ENCODE measurements at places on chromosomes 7 and 10.

GRCh38 chr10:46541735-46542566, 14.5 kb downstream of the GPRIN2 start:
- no peak for DNase-seq

- DNase-seq: no peak
Measured at GRCh38 chr7:84637568-84638338, 443.2 kb upstream of the SEMA3A start.

DNA sequence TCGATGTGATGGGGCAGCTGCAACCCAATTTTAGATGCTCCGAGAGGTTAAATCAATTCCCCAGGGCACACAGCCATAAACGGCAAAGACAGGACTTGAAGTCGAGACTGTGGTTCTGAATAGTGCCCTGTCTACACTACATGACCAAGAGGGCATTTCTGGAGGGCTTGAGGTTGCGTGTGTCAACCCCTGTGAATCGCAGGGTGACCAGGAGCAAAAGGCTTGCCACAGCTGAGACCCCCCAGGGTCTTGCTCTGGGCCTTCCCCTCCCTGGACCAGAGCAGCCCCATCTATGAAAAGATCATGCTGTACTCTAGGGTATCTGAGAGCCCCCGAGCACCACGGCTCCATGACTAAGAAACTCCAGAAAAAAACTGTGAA, 26.8 kb upstream of the RASGEF1A start:
- DNase-seq: no peak

- DNase-seq: no peak
Measured at GRCh38 chr7:85596827-85597226, 410.0 kb upstream of the SEMA3D start.

DNA sequence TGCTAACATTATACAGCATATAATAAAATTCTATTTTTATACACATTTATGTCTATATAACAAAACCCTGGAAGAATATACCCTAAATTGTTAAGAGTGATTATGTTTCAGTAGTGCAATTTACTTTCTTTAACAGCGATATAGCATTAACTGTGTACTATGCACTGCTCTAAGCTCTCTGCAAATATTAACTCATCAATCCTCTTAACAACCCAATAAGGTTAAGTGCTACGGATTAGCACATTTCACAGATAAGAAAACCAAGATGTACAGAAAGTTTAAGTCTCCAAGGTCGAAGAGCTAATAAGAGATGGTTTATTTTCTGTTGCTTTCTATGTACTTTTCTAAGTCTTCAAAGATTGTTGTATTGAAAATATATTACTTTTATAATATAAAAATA, 95.8 kb downstream of the SEMA3C start:
- DNase-seq: no peak

DNA sequence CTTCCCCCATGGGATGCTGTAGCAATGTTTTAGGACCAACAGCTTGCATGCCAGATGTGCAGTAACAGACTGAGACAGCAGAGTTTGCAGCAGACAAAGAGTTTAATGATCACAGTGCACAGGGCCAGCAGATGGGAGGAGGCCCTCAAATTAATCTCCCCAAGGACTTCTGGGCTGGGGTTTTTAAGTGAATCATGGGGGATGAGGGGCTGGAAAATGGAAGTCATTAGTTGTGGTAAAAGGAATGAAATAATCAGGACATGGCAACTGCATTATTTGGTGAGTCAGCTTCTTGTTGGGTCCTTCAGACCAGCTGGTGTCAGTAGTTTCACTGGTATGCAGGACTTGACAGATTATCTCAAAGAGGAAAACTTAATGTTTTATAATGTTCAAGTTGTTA, 12.6 kb upstream of the NRBF2 start:
- no peak for DNase-seq

DNA sequence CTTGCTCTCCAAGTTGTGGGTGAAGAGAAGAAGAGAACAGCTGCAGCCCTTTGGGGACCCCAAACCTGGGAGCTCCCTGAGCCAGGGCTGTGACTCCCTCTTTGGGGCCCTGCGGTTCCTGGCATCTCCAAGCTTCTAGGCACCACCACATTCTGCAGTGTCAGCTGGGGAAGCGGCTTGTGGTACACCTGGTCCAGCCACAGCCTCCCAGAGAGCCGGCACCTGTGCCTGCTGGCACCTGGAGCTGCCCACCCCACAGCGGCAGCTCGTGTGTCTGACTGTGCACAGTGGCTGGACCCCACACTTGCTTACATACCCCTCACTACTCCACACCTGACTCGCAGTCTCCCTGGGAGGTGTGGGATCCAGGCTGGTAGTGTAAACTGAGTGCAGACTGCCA, 23.5 kb downstream of the FAM241B start:
- DNase-seq: no peak

- DNase-seq: no peak
Measured at GRCh38 chr7:50272808-50273207, 31.7 kb upstream of the IKZF1 start.

DNA sequence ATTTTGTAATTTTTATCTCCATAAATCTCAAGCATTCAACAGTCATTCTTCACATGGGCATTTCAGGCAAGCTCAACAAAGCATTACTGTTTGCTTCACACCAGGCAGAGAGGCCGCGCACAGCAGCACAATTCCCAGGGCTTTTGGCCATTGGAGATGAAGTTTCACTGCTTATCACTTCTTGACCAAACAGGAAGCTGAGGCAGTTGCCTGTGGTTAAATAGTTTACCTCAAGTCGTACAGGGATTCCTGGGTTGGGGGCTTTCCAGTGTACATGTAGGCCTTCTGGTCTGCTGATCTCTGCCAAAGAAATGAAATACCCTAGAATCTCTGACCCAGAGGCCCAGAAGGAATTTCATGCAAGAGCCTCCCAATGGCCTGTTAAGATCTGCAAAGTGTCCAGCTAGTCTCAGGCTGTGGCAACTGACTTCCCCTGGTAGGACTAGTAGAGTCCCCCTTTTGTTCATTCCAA, 11.2 kb upstream of the PRDX3 start:
- no peak for DNase-seq

GRCh38 chr10:114932945-114933344, 5.0 kb upstream of the TRUB1 start:
- DNase-seq: no peak

GRCh38 chr10:116831790-116832189, 17.5 kb upstream of the ENO4 start:
- DNase-seq: no peak

DNA sequence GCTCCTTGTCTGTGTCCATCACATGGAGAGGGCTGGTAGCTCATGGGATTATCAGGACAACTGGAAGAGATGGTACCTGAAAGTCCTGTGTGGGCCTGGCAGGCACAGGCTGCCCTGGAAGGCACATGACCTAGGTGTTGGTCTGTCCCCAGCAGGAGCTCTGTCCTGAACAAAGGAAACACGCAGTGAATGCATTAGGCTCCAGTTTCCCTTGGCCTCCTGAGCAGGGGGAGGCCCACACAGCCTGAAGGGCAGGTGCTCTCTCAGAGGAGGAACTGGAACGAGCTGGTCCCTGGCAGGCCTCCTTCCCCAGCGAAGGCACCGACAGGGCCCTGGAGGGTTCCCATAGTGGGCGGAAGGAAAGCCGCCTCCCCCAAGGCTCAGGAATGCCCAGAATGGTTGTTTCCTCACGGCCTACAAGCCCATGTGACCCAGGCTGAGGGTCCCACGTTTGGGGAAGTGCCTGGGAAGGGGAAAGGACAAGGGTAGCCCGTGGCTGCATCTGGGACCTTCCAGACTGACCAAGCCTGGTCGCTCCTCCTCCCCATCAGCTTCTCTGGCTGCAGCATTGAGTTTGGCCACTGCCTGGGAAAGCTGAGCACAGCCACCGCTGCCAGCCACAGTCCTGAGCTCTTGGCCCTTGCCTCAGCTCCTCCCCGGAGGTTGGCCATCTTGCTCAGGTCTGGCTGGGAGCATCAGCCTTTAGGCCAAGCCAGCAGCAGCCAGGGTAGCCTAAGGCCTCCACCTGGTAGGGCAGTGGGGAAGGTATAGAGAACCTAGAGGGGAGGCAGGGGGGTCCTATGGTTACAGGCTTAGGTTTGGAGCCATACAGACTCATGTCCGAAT, 21.8 kb downstream of the CXCL12 start:
- no peak for DNase-seq

DNA sequence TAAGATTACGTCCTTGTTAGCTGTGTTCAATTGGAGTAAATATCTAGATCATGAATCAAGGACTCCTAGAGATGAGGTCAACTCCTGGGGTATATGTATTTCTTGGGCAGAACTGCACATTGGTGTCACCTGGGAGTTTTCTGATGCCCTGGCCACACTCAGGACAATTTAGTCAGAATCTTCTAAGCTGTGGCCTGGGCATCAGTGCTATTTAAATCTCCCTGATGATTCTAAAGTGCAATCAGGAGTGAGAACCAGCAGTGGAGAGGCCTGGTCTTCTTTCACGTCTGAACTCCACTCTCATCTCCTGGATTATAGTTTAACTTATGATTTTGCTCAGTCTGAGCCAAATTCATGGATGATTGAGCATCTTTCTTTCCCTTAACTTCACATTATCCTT, 218.0 kb downstream of the BMPER start:
- DNase-seq: no peak

GRCh38 chr7:114160925-114161324, 242.1 kb upstream of the PPP1R3A start:
- DNase-seq: no peak

GRCh38 chr7:4682621-4683042, 537 bp downstream of the FOXK1 start:
- peak; percentile 30 for DNase-seq

- no peak for DNase-seq
Measured at GRCh38 chr10:57972783-57973182, 294.9 kb downstream of the IPMK start.

DNA sequence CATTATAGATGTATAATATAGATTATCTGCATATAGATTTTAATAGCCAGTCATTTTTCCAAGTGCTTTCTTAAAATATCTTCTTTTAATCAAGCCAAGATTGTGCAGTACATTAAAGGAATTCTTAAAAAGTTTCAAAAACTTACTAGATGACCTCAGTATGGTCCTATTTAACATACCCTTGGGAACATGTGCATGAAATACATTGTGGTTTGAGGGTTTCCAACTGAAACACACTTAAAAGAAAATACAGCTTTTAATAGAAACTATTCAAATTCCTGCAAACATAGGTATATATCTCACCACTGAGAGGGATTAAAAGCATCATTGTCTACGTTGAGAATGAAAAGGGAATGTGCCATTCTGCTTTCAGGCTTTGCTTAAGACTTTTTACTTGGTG, 364.9 kb downstream of the SUGCT start:
- no peak for DNase-seq

DNA sequence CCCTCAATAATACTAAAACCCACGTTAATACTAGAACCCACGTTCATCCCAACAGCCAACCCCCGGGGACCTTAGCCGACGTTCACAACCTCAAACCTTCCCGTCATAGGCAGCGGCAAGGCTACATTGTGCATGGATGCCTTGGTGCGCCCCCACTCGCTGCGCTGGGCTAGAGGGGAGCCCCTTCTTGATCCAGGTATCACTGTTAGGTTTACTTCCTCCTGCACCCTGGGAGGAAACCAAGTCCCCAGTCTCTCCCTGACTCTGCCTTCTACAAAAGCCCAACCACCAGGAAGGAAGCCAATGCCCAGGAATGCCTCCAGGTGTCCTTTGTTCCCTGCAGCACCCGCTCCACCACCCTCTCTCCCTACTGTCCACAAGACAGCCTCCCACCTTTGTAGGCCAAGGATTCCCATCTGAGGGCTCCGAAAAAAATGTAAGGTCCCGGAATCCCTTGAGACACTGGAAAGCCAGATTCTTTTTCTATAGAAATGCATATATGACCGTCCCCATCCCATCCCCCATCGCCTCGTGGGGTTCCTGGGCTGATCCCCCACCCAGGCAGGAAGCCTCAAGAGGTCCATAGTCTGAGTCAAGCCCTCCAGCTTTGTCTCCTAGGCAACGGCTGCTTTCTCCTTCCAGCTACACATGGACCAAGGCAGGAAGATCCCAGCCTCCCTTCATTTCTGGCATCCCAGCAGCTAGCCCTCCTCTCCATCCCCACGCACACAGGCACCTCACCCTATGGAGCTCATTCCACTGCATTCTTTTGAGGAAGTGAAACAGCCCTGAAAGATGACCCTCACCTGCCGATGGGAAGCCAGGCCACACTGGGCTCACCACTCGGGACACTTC, 25.2 kb downstream of the CTBP2 start:
- no peak for DNase-seq

- DNase-seq: no peak
Measured at GRCh38 chr7:138468244-138469123, 8.4 kb downstream of the TRIM24 start.

- no peak for DNase-seq
Measured at GRCh38 chr10:6064119-6064518, 2.0 kb upstream of the IL2RA start.

DNA sequence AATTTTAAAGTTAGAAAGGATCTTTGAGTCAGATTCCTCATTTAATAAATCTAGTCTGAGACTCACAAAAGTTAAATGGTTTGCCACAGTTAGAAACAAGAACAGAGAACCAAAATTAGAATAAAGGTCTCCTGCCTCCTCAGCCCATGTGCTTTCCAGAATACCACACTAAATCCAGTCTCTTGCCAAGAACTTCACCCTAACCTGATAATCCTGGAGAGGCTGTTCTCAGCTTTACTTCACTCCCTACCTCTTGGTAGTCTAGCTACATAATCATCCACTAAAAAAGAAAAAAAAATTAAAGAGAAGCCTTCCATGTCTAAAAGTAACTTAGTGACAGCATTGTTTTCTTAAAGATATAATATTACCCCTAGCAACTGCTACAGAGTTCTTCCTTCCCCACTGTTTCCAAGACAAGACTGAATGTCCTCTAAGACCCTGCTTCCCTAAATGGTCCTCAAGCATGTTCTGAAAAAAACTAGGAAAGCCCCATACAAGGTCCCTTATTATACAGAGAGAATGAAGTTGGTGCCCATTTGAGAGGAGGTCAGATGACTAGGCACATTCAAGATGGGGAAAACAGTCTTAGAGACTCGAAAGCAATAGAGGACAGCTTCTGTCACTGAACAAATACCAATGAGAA, 56.8 kb downstream of the ZNF438 start:
- DNase-seq: no peak

DNA sequence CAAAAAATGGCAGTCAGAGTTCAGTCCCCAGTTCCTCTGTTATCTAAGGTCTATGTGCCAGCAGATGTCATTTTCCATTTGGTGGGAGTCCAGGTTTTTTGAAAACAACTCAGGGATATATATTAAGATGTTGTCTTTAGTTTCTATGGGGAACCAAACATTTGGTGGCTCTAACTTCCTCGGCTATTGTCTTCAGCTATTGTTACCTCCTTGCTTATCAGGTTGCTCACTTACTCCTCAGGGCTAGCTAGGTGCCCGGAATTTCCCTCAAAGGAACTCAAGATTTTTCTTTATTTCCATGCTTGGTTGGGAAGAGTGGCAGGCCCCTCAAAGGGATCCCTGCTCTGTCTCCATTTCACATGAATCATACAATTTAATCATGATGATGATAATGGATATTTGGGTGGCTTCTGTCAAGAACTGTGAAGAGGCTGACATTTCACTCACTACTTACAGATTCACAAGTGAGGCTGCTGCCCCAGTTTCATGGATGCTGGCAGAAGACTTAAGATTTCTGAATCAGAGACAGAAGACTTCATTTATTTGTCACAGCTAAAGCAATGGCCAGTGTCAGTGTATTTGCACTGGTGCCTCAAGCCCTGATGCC, 182.8 kb downstream of the PKD1L1 start:
- DNase-seq: no peak
